Left ventricle myocardium superior (tissue), 1 donor: ENCODE measurements at places on chromosomes 6 and 20.

DNA sequence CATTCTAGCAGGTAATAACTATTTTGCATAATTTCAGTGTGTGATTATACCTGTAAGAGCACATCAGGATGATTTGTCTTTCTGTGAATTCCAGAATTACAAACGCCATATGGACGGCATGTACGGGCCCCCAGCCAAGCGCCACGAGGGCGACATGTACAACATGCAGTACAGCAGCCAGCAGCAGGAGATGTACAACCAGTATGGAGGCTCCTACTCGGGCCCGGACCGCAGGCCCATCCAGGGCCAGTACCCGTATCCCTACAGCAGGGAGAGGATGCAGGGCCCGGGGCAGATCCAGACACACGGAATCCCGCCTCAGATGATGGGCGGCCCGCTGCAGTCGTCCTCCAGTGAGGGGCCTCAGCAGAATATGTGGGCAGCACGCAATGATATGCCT is 122.7 kb downstream of the TMEM242 start:
- no peak for DNase-seq

DNA sequence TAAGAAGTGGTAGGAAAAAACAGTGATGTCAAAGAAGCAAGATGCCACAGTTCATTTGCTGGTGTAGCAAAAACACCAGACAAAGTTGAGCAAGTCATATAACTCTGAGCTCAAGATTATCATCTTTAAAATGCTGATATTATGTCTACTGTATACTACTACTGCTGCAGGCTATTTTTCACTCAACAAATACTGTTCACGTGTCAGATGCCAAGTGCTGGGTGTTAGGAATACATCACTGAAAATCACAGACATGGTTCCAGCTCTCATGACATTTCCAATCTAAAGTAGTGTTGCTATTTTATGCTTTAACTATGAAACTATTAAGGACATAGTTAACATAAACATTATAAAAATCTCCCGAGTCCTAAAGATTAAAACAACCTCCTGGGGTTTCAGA is 163.0 kb downstream of the NKAIN2 start:
- DNase-seq: no peak

DNA sequence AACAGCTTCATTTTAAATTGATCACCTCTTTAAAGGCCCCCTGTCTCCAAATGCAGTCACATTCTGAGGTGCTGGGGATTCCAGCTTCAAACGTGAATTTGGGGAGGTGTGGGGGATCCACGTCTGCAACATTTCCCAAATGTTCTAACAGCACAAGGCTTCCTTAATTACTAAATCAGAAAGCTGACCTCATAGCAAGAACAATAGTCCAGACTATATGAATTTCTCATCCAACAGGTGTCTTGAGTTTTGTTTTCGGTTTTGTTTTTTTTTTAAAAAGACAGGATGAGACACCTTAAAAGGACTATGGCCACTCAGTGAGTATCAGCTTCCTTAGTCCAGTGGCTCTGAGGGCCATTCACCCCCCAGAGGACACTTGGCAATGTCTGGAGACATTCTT is 11.5 kb downstream of the ATP9A start:
- DNase-seq: no peak

DNA sequence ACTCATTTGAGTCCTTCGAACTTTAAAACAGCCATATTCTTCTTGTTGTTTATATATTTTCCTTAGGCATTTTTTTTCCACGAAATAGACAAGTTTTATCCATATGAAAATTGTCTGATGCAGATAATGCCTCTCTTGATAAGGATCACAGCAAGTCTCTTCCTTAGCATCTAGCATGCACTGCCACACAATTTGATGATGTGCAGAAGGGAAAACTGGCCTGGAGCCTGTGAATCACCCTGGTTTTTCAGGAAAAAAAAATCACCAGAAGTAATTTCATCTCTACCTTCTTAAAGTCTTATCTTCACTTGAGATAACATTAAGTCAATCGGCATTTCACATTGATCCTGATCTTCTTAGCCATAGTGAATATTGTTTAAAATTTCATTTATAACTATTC is 199.8 kb downstream of the TENT5A start:
- no peak for DNase-seq

DNA sequence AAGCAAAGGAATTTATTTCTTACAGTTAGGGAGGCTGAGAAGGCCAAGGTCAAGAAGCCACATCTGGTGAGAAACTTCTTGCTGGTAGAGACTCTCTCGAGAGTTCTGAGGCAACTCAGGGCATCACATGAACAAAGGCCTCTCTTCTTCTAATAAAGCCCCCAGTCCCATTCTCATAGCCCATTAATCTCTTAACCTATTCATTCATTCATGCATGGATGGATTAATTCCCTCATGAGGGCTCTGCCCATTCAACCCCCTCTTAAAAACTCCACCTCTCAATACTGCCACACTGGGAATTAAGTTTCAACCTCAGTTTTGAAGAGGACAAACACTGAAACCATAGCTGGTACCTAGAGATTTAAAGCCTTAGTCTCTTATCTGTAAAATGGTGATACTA is 217.9 kb upstream of the SPTLC3 start:
- no peak for DNase-seq

DNA sequence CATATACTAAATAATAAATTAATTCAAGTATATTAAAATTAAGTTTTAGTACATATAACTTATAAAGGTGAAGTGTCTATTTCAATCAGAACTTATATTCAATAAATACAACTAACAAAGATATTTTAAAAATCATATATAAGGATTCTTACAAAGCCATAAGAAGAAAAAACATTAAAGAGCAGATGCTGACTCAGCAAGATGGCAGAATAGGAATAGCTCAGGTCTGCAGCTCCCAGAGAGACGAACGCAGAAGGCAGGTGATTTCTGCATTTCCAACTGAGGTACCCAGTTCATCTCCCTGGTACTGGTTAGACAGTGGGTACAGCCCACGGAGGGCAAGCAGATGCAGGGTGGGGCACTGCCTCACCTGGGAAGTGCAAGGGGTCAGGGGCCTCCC is 811.1 kb downstream of the EYS start:
- DNase-seq: no peak

- no peak for DNase-seq
These were observed 17.1 kb upstream of the C20orf144 start for GRCh38 chr20:33645072-33645358.

- no peak for DNase-seq
These were observed 515.2 kb upstream of the JARID2 start for GRCh38 chr6:14730654-14731053.

- no peak for DNase-seq
These were observed 97.9 kb downstream of the SULF2 start for GRCh38 chr20:47687095-47687987.
